ENCODE measurements at places on chromosomes 7 and 10. TPM values are rescaled to one million over a fixed set of nuclear protein-coding genes. Genes with fewer than 3 reads are reported as not detected.

The LRRD1 gene
- 0.89 TPM for total RNA-seq

The TMEM229A gene
- 2.1 TPM for total RNA-seq

The RTKN2 gene
- total RNA-seq, result 12.0 TPM

The HSPA12A gene
- total RNA-seq, result 35.1 TPM

The HTR7 gene
- 3.0 TPM for total RNA-seq

The HOXA2 gene
- total RNA-seq, result 8.1 TPM

The COL28A1 gene
- total RNA-seq, result 6.8 TPM

Data from spinal cord (tissue), 10 donors.